ENCODE measurements at places on chromosomes 13 and 19. TPM values are rescaled to one million over a fixed set of nuclear protein-coding genes. Genes with fewer than 3 reads are reported as not detected.

Gene KLK5
- total RNA-seq: 0.38 TPM

Gene F10
- total RNA-seq: not detected

- peak; percentile 76 for DNase-seq
- peaks cover 37% of the 10 kb centered on the region for H3K4me1 ChIP-seq
- no peaks in the 10 kb centered on the region for H3K36me3 ChIP-seq
- H3K27ac ChIP-seq: no peak overlapping the region
- peaks cover 31% of the 10 kb centered on the region for H3K27me3 ChIP-seq
These were observed 1.3 kb upstream of the CEACAM3 start for GRCh38 chr19:41795031-41795461.

DNA sequence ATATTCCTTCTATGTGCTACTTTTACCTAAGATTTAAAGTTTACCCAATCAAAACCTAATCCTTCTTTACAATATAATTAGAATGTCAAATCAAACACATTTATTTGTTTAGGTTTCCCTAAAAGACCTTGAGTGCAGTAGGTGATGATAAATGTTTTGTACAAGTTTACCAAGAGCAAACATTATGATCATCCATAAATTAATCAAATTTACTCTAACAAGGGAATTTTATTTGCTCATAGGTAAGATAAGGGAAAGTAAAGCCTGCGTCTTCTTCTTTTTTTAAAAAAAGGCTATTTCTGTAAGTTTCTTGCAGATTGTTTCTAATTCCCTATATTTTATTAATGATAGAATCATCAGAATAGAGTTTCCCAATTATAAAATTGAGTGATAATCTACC is 48.0 kb upstream of the PCDH17 start:
- no peak overlapping the region for H3K27ac ChIP-seq
- no peaks in the 10 kb centered on the region for H3K36me3 ChIP-seq
- no peak overlapping the region for H3K4me3 ChIP-seq
- H3K4me1 ChIP-seq: no peaks in the 10 kb centered on the region

- no peak for DNase-seq
- H3K27ac ChIP-seq: no peak overlapping the region
- H3K4me1 ChIP-seq: no peaks in the 10 kb centered on the region
- no peak overlapping the region for H3K4me3 ChIP-seq
- H3K27me3 ChIP-seq: no peaks in the 10 kb centered on the region
- H3K36me3 ChIP-seq: no peaks in the 10 kb centered on the region
These were observed 313.3 kb downstream of the HS6ST3 start for GRCh38 chr13:96403241-96403640.

GRCh38 chr19:11873762-11874161 is 13.8 kb upstream of the ZNF69 start:
- no peak overlapping the region for H3K4me3 ChIP-seq
- H3K27me3 ChIP-seq: no peaks in the 10 kb centered on the region
- no peak for DNase-seq
- no peaks in the 10 kb centered on the region for H3K4me1 ChIP-seq
- H3K36me3 ChIP-seq: no peaks in the 10 kb centered on the region

- peaks cover 15% of the 10 kb centered on the region for H3K27me3 ChIP-seq
- H3K27ac ChIP-seq: no peak overlapping the region
- H3K4me3 ChIP-seq: no peak overlapping the region
- no peaks in the 10 kb centered on the region for H3K4me1 ChIP-seq
- no peak for DNase-seq
These were observed 84.5 kb upstream of the ABCC4 start for GRCh38 chr13:95385798-95386197.

Gene CYP2A6
- not detected for total RNA-seq

Gene FAAP24
- total RNA-seq: 7.3 TPM

DNA sequence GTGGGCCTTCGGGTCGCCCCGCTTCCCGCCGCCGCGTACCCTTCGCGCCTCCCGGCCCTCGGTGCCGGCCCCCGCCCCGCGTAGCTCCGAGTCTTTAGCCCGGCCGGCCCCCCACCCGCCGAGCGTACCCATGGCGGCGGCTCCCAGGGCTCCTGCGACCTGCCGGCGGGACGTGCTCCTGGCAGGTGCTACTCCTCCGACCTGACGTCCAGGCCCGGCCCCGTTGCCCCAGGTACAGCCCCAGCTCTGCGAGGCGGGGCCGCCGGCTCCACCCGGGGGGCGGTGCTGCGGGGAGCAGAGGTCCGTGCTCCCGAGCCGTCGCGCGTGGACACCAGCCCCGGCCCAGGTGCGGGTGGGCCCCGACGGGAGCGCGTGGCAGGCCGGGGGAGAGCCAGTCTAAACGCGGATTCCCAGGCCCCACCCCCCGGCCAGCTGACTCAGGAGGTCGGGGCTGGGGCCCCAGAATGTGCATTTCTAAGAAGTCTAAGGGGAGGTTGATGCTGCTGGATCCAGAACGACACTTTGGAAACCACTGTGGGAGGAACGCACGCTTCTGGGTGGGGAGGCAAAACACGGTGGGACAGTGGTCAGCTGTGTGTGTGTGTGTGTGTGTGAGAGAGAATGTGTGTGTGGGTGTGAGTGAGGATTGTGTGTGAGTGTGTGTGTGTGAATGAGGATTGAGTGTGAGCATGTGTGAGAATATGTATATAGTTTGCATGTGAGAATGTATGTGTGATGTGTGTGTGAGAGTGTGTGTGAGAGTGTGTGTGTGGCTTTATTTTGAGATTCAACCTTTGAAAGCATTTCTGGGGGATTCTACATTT is at the start of gene SLC15A1:
Gene SLC15A1, minus strand, starts transcription at position 206 of the 824 bp plus-strand sequence. Its CDS starts 74 bp downstream, at position 132.
- peak; percentile 20 for DNase-seq
- peak within 1 kb of the TSS; percentile 43 for H3K4me3 ChIP-seq
- H3K36me3 ChIP-seq: no peaks in the 10 kb centered on the region
- no peak within 1 kb of the TSS for H3K27ac ChIP-seq
- no peaks in the 10 kb centered on the region for H3K27me3 ChIP-seq

DNA sequence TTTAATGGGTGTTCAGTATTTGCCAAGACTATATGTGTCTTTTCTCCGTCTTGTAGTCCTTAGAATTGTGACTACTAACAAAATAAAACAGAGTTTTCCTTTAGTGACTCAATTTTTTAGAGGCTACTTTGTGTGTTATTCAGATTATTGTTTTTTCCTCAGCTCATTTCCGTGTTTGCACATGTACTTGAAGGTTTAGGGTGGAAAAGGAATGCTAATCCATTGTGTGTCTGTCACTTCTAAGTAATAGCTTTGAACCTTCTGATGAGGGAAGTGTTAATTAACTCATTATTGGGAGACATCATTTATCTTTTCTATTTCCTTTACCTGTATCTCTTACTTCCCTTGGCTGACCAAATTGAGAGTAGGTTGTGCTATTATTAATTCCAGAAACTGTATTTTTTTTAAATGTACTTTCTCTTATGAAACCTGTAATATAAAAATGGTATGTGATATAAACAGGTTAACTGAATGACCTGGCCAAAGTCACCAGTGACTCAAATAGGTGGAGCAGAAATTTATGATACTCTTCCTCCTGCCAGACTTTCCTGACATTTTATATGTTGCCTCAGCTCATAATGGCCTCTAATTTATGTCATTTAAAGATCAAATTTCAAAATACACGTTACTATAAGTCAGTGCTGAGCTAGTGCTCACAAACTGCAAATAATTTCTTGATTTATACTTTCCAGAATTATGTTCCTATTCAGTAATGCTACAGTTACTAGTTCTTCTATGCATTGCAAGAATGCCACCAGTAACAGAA is 88.8 kb downstream of the LMO7 start:
- no peaks in the 10 kb centered on the region for H3K27me3 ChIP-seq
- no peak overlapping the region for H3K4me3 ChIP-seq
- DNase-seq: no peak
- H3K27ac ChIP-seq: peak overlapping the region; percentile 23

DNA sequence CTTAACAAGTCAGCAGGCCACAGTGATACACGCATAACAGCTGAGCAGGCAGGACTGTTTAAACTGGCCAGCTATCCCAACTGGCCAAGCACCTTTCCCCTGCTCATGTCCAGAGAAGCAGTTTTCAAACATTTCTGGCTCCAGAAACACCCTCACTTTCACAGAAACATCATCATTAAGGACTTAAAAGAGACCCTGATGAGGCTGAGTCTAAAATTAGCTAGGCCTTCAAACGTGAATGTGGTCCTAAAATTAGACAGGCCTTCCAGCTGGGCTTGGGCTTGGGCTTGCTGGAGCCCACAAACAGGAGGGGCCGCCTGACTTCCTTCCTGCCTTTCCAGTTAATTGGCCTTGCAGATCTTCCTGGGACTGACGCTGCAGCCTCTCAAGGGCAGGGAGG is 334.2 kb downstream of the DNAJC15 start:
- no peaks in the 10 kb centered on the region for H3K36me3 ChIP-seq
- H3K4me1 ChIP-seq: no peaks in the 10 kb centered on the region
- H3K4me3 ChIP-seq: no peak overlapping the region
- DNase-seq: no peak
- H3K27me3 ChIP-seq: no peaks in the 10 kb centered on the region

DNA sequence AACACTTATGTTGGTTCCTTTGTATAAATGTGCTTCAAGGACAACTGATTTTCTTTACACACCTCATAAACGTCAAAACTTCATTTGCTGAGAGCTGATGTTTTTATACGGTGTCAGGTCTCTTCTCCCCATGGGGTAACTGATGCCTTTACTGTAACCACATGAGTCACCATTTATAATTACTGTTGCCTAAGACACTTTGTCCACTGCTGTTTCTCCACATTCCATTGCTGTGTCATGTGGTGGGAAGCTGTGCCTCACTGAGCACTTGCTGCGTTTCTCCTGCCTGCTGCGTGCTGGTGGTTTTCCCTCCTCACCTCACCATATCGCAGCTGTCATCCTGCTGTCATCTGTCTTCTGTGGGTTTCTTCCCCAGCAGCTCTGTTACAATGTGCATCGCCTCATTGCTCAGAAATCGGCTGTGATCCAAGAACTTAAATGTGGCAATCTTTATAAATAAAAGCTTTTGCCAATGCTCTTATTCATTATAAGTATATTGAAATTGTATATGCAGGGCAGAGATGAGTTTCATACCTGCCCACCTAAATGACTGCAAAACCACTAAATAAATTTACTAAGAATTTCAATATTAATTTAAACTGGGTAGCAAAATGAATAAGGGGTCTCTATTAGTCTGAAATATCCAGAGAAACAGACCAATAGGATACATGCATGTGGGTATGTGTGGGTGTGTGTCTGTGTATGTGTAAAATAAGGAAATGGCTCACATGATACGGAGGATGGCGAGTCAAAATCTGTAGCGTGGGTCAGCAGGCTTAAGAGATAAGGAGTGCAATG is 547.0 kb upstream of the SLITRK5 start:
- H3K27me3 ChIP-seq: no peaks in the 10 kb centered on the region
- no peaks in the 10 kb centered on the region for H3K36me3 ChIP-seq
- H3K4me3 ChIP-seq: no peak overlapping the region
- no peak overlapping the region for H3K27ac ChIP-seq

DNA sequence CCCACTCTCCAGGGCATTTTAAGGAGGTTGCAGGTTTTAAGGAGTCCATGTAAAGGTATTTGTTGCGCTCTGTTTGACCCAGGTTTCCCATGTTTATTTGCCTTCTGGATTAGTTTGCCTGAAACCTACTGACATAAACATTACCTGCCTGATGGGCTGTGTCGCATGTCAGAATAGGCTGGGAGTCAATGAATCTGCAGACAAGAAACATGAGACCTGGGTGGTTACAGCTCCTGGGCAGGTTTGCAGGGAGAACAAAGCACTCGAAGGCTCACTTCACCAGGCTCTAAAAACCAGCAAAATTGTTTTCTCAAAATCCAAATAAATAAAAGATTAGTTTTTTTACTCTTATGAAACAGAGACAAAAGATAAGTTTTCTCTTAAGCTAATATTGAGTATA is 114.4 kb upstream of the SERTM1 start:
- DNase-seq: no peak
- H3K36me3 ChIP-seq: no peaks in the 10 kb centered on the region
- H3K4me3 ChIP-seq: no peak overlapping the region
- H3K27me3 ChIP-seq: no peaks in the 10 kb centered on the region
- H3K4me1 ChIP-seq: no peaks in the 10 kb centered on the region

DNA sequence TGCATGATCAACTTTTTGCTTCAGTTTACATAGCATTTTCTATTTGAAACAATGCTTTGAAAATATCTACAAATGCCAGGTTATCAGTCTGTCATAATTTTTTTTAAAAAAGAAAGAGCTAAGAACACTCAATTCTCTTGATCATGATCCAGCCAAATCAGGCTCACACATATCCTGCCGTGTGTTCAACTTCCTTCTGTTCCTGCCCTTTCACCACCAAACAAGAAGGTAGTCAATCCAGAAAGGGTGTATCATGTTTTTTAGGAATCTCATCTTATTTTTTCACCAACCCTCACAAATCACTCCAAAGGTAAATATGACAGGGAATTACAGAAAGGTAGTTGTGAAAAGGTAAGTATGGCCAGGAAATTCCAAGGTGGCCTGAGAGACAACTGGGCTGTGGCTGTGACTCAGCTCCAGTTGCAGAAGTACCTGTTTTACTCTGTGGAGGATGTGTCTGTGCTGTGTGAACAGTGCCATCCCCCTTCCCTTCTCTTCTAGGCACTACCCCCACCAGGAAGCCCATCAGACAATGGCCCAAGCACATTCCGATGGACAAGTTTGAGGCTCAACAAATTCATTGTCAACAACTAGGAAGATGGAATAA is 138.8 kb upstream of the GJB6 start:
- H3K36me3 ChIP-seq: no peaks in the 10 kb centered on the region
- DNase-seq: peak; percentile 40
- H3K4me1 ChIP-seq: no peaks in the 10 kb centered on the region
- no peaks in the 10 kb centered on the region for H3K27me3 ChIP-seq

Gene ZNF667
- not detected for total RNA-seq

DNA sequence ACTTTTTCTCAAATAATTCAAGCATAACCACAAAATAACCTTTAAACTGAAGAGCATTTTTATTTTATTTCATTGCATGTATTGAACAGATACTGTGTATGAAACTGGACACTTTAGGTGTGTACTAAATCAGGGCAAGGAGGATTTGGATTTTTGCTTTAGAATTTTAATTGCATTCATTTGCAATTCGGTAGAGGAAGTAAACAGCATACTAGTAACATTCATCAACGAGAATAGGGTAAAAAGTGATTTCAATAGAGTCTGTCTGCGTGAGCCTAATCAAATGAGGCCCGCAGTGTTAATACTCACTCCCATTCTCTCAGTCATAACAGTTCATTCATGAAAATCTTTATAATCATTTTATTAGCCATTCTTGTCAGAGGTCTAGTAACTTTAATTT is 200.2 kb downstream of the SPRY2 start:
- H3K27me3 ChIP-seq: no peaks in the 10 kb centered on the region
- H3K36me3 ChIP-seq: no peaks in the 10 kb centered on the region
- no peak overlapping the region for H3K4me3 ChIP-seq
- DNase-seq: no peak
- H3K27ac ChIP-seq: no peak overlapping the region

Gene ZNF439
- 0.71 TPM for total RNA-seq

- H3K27ac ChIP-seq: no peak overlapping the region
- H3K4me1 ChIP-seq: no peaks in the 10 kb centered on the region
- H3K36me3 ChIP-seq: no peaks in the 10 kb centered on the region
- no peak overlapping the region for H3K4me3 ChIP-seq
These were observed 47.9 kb downstream of the RUBCNL start for GRCh38 chr13:46339035-46339666.

- no peak for DNase-seq
- H3K36me3 ChIP-seq: no peaks in the 10 kb centered on the region
- no peak overlapping the region for H3K4me3 ChIP-seq
- H3K4me1 ChIP-seq: peaks cover 7% of the 10 kb centered on the region
These were observed 717.9 kb downstream of the UQCRFS1 start for GRCh38 chr19:28495046-28495445.
